Suppressor macrophage treated with lipopolysaccharide for 1 hour (primary cell): ENCODE measurements at places on chromosomes 13 and 19.

DNA sequence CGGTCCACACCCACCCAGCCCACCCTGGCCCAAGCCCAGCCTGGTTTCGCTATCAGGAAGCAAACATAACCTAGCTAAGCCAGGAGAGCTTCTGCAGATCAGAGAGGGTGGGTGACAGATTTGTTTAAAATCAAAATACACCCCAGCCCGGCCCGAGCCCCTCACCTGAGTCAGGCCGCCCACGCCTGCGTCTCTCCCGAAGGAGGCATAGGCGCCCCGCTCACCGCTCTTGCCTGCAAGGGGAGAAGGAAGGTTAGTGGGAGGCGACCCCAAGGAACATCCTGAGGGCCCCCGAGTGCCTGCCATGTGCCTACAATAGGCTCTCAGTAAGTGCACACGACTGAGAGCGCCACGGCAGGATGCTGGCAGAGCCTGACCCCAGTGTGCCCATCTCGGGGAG lies 21.9 kb upstream of the UQCR11 start:
- DNase-seq, result no peak

- peak; percentile 74 for DNase-seq
These were observed 29.0 kb downstream of the GPX4 start for GRCh38 chr19:1132552-1133383.

- DNase-seq, result peak; percentile 71
These were observed 599 bp downstream of the ZIC2 start for GRCh38 chr13:99982036-99982730.

DNA sequence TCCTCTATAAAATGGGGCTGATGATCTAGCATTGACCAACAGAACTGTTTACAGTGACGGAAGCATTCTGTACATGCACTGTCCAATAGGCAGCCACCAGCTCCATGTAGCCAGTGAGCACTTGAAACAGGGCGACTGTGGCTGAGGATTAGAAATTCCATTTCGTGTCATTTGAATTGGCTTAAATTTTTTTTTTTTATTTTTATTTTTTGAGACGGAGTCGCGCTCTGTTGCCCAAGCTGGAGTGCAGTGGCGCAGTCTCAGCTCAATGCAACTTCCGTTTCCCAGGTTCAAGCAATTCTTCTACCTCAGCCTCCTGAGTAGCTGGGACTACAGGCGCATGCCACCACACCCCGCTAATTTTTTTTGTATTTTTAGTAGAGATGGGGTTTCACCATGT lies 3.0 kb downstream of the PRKCG start:
- no peak for DNase-seq

GRCh38 chr19:17339088-17339741 lies 1.9 kb downstream of the GTPBP3 start:
- DNase-seq, result no peak

- no peak for DNase-seq
These were observed 103.5 kb downstream of the POSTN start for GRCh38 chr13:37495046-37495445.

DNA sequence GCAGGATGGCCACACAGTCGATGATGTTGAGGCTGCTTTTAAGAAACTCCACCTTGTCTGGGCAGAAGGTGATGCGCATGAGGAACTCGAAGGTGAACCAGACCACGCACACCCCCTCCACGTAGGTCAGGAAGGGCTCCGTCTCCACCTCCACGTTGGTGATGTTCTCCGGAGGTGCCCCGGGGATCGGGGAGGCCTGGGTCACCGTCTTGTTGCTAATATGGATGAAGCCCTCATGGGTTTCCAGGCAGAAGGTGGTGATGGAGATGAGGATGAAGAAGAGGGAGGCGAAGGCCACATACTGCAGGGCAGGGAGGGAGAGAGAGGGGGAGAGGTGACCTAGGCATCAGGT lies 5.4 kb downstream of the KCNC3 start:
- DNase-seq, result no peak

- DNase-seq, result no peak
These were observed 7.3 kb downstream of the LENG1 start for GRCh38 chr19:54152267-54152666.

GRCh38 chr19:13691569-13692435 lies 72.5 kb upstream of the MRI1 start:
- no peak for DNase-seq

DNA sequence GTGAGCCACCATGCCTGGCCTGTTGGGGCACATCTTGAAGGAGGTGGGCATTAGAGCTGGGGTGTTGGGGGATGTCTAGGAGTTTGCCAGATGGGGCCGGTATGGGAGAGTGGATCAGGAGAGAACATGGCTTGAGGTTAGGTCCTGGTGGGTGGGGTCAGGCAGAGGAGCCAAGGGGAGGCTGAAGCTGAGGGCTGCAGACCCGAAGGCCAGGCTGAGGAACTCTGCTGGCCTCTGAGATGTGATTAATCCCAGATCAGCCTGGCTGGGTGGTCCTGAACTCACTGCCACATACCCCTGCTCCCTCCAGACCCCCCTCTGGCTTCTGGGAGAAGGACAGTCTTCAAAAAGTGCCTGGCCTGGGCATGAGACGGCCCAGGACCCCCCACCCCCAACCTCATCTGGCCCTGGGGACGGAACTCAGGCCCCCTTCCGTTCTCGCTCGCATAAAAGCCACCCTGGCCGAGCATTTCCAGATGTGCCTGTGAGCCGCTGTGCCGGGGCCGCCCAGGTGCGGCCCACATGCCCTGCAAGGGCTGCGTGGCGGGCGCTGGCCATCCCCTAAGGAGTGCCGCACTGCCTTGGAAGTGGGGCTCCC lies 2.7 kb downstream of the FSTL3 start:
- no peak for DNase-seq

DNA sequence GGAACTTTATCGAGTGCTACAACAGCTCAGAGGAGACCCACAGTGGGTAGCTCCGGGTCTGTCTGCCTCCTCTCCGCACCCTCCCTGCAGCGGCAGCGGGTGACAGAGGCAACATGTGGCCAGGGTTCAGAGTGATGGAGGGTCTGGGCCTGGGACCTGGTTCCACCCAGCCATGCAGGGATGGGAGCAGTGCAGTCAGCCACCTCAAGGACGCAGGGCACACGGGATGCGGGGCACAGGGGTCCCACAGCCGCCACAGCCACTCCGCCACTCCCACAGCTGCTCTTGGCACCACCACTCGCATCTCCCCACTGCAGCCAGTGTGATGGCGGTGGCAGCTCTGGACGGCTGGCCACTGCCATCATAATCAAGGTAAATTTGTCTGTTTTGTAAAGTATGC lies 892.9 kb downstream of the OLFM4 start:
- no peak for DNase-seq

GRCh38 chr13:44165889-44166496 lies 207.6 kb upstream of the SERP2 start:
- DNase-seq, result no peak

DNA sequence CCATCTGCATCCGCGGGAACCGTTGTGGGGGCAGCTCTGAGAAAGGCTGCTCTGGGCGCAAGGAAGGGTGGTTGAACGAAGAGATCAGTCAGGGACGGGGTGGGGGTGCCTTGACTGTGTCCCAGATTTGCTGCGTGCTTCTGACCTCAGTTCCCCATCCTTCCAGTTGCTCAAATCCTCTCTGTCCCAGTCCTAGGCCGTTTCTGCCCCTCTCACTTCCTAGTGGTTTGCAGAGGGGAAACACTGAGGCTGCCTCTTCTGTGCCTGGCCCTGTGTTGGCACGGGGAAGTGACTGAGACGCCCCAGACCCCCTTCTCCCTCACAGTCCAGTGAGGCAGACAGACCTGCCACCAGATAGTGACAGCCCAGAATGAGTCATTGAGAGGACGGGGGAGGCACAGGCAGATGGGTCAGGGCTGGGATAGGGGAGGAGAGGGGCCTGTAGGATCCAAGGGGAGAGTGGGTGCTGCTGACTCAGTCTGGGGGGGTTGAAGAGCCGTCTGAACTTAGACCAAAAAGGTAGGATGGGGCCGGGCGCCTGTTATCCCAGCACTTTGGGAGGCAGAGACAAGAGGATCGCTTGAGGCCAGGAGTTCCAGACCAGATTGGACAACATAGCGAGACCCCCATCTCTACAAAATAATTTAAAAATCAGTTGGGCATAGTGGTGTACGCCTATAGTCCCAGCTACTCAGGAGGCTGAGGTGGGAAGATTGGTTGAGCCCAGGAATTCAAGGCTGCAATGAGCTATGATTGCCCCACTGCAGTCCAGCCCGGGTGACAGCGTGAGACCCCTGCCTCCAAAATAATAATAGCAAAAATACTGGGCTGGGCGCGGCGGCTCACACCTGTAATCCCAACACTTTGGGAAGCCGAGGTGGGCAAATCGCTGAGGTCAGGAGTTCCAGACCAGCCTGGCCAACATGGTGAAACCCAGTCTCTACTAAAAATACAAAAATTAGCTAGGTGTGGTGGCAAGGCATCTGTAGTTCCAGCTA lies 26.5 kb downstream of the NUMBL start:
- DNase-seq, result peak; percentile 78

DNA sequence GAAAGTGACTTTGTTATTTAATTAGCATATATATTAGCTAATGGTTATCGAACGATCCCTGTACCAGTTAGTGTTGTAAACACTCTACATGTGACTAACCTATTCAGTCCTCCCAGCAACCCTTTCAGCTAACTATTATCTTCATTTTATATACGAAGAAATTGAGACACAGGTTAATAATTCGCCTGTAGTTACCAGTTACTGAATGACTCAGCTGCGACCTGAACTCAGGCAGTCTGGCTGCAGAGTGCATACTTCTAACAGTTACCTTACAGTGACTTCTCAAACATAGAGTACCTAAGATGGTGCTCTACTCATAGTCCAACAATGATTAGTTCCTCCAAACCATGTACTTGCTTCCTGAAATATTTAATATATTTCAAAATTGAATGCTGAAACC lies 117.7 kb downstream of the FNDC3A start:
- DNase-seq, result no peak

GRCh38 chr13:41224113-41225110 lies 30.0 kb upstream of the KBTBD7 start:
- DNase-seq, result no peak

GRCh38 chr13:41643507-41643906 lies 186.2 kb downstream of the RGCC start:
- DNase-seq, result no peak

DNA sequence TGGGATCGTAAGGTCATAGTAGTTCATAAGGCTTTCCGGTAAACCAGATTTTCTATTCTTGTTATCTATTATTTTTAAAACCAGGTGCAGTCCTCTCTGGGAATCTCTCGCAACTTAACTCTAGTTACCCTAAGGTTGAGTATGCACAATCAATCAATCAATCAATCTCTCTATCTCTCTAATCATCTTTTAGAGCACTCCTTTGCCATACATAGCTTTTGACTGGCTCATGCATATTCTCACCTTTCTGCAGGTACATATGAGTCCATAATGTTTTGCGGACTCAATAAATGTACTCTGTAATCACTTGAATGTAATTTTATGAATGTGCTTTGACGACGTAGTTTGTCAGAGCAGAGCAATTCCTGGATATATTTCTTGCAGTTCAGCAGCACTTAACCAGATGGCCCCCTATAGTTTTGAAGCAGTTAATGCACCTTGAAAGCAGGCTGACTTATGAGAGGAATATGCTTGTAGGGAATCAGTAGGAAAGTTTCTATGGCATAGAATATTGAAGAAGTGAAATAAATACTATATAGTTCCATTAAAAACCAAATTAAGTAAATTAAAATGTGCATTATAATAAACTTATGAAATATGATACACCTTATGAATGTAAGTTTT lies 524.7 kb downstream of the GPC5 start:
- no peak for DNase-seq

DNA sequence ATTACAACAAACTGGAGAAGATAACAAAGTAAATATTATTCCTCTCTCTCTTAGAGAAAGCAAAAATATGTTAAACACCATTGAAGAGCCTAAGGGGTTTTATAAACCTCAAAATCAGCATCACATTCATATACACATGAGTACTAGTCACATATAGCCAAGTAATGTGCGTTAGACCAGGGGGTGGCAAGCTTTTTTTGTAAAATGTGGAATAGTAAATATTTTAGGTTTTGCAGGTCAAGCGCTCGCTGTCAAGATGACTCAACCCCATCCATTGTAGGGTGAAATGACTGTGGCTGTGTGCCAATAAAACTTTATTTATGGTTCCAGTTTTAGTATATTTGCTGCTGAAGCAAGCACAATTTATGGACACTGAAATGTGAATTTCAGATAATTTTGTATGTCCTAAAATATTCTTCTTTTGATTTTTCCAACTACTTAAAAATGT lies 21.7 kb downstream of the RFX2 start:
- DNase-seq, result peak; percentile 43

DNA sequence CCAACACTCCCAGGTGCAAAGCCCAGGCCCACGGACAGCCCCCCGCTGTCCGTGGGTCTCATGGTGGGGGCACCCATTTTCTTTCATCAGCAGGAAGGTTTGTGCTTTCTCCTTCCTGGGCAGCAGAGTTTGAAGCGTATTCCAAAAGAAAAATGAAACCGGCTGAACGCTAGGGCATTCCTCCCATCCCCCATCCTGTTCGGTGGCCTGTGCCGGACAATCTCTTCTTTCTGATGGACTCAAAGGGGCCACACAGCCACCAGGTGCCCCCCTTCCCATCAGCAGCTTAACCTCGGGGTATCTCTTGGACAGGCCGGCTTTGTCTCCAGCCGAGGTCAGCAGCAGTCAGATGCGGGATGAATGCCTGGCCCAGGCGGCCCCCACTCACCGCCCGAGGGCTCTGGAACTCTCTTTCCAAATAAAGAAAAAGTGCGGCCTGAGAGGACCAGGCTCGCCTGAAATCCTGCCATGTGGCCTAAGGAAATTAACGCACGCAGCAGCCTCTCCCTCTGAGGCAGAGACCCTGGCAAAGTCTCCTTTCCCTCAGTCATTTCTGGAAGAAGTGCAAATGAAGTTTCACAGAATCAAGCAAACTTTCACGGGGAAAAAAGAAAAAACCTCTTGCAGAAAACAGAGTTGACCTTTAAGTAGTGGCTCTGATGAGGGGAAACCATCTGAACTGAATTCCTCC lies 67.8 kb downstream of the RASA3 start:
- DNase-seq, result peak; percentile 58

GRCh38 chr19:31270897-31271296 lies 78.3 kb downstream of the TSHZ3 start:
- no peak for DNase-seq

- no peak for DNase-seq
These were observed 262.5 kb downstream of the SLITRK6 start for GRCh38 chr13:85536706-85537105.

DNA sequence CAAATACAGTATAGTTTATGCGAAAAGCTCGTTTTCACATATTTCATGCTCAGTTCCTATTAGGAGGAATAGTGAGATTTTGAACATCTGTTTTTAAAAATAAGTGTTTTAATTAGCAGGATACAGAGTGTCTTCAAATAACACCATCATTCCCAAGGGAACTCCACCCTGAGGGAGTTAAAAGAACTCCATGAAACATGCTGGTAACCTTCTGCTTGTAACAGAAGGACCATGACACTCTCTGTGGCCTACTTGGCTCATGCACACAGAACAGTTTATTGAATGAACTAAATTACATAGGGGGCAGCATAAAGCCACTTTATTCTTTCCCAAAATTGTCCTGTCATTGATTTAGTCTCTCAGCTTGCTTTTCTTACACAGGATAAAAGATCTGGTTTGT lies 809.5 kb upstream of the SLITRK6 start:
- no peak for DNase-seq

GRCh38 chr19:13120031-13120430 lies 2.0 kb downstream of the NACC1 start:
- peak; percentile 51 for DNase-seq

GRCh38 chr13:52882785-52883184 lies 34.3 kb upstream of the PCDH8 start:
- no peak for DNase-seq
